ENCODE measurements at places on chromosomes 5 and 9. TPM values are rescaled to one million over a fixed set of nuclear protein-coding genes. Genes with fewer than 3 reads are reported as not detected.

CDH9 gene
- total RNA-seq: 0.13 TPM

TAF1L gene
- total RNA-seq: not detected

OSMR gene
- total RNA-seq: 43.8 TPM

CBY3 gene
- total RNA-seq: not detected

HRH2 gene
- not detected for total RNA-seq

GABRA6 gene
- total RNA-seq: not detected

NEUROG1 gene
- total RNA-seq: not detected

ARHGEF37 gene
- total RNA-seq: 0.78 TPM

CTNNAL1 gene
- total RNA-seq: 48.1 TPM

ZNF782 gene
- 3.5 TPM for total RNA-seq

BSPRY gene
- 0.26 TPM for total RNA-seq
